ENCODE measurements at places on chromosomes 13 and 19. TPM values are rescaled to one million over a fixed set of nuclear protein-coding genes. Genes with fewer than 3 reads are reported as not detected.

Gene HOOK2
- 3.0 TPM for polyA plus RNA-seq

Gene ZNF880
- polyA plus RNA-seq = 40.4 TPM

Gene PRX
- polyA plus RNA-seq = 0.49 TPM

Gene ENOX1
- polyA plus RNA-seq = not detected

- H3K36me3 ChIP-seq = no peaks in the 10 kb centered on the region
- H3K27ac ChIP-seq = no peak overlapping the region
Observed at GRCh38 chr13:92122186-92122853, 723.9 kb downstream of the GPC5 start.

- H3K4me1 ChIP-seq = no peaks in the 10 kb centered on the region
- no peaks in the 10 kb centered on the region for H3K27me3 ChIP-seq
- DNase-seq = no peak
- H3K27ac ChIP-seq = no peak overlapping the region
- H3K4me3 ChIP-seq = no peak overlapping the region
Observed at GRCh38 chr19:16023146-16023915, 53.0 kb upstream of the TPM4 start.

DNA sequence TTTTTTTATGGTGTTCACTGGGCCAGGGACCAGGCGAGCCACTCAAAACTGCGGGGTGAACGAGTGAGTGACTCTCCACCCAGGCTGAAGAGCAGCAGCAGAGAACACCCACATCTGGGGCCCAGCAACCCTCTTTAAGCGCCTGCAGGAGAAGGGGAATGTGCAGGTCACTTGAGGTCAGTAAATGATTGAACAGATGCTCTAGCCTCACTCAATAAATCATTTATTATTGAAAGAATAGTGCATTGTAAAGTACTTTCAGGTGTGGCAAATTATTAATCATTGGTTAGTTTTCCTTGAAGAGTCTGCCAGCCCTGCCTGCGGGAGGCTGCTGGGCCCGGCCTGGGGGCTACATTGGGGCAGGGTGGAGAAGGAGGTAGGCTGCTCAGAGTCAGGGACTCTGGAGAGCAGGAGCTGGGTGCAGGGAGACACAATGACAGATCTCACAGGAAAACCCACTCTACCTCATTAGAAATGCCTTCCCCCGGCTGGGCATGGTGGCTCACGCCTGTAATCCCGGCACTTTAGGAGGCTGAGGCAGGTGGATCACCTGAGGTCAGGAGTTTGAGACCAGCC, 42.5 kb downstream of the ABCC4 start:
- no peak for DNase-seq
- H3K36me3 ChIP-seq = peaks cover 10% of the 10 kb centered on the region
- no peaks in the 10 kb centered on the region for H3K27me3 ChIP-seq
- no peak overlapping the region for H3K27ac ChIP-seq

DNA sequence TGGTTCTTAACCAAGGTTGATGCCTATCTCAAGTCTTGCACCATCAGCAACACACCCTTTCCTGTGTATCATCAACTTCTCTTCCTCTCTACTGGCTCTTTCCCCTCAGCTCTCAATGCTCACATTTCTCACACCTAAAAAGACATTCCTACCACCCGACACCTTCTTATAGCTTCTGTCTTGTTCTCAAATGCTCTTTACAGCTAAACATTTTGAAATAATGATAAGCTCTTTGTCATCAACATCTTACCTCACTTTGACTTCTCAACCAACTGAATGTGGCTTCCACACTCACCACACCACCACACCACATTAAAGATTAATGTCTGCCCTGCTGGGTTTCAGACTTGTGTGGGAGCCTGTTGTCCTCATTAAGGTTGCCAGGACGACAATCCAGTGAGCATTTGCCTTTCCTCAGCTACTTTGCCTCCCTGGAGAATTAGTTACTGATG, 67.8 kb downstream of the RXFP2 start:
- no peak overlapping the region for H3K27ac ChIP-seq
- H3K36me3 ChIP-seq = no peaks in the 10 kb centered on the region
- no peak overlapping the region for H3K4me3 ChIP-seq

DNA sequence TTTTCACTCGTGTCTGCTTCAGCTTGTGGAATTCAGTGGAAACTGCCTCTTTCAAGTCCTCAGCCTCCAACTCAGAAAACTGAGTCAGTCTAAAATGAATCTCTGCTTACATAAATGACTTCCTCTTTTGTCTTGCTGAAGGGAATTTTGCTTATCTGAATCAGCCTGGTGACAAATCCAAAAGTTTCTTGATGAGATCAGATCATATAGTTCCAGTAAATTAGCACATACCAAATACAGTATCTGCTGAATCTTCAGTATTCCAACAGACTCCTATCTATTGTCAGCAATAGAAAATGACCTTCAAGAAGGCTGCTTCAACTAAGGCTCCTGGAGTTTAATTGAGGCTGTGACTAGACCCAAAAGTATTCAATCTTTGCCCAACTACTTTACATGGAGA, 290.0 kb downstream of the MZT1 start:
- H3K36me3 ChIP-seq = no peaks in the 10 kb centered on the region
- H3K4me3 ChIP-seq = no peak overlapping the region
- no peaks in the 10 kb centered on the region for H3K4me1 ChIP-seq
- no peak for DNase-seq
- H3K27ac ChIP-seq = no peak overlapping the region

DNA sequence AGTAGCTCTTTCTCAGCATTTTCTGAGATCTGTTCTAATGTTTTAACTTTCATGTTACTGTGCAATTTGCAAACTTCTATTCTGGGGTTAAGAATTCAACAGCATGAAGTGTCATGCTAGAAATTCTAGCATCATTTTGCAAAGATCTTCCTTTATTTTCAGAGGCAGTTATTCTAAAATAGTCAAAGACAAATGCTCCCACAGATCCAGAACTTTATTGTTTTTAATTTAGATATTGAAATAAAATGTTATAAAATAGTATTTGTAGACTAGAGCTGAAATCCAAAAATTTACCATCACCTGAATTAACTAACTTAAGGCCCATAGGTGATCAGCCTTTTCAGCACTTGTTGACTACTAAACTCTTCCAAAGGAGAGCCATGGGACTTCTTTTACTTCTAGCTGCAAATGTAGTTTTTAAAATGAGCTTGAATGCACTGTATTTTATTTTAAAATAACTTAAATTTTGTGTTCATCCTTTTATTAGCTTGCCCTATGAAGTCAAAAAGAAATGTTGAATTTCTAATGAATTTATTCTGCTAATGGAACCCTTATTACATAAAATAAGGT, 3.2 kb downstream of the MAB21L1 start:
- H3K4me3 ChIP-seq = no peak overlapping the region
- no peak overlapping the region for H3K27ac ChIP-seq

GRCh38 chr19:6707658-6708018, 12.8 kb downstream of the C3 start:
- peaks cover 16% of the 10 kb centered on the region for H3K4me1 ChIP-seq
- peaks cover 34% of the 10 kb centered on the region for H3K27me3 ChIP-seq
- no peak for DNase-seq
- no peaks in the 10 kb centered on the region for H3K36me3 ChIP-seq

DNA sequence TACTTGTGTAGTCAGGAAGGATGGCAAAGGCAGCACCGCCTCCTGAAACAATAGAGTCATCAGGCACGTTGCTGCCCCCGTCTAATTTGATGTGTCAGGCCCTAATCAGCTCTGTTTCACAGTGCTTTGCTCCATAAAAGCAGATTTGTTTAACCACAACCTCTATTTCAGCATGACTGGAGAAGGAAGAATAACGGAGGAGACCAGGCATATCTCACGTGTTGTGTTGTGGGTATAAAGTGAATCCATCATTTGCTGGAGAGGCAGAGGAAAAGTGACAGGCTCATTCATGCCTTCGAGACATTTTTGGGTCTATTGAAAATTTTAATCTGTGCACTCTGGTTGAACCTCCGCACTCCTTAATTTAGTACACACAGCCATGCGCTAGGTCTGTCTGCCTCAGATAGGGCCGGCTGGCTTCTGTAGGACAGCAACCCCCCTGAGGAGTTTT, 940.4 kb upstream of the SLC10A2 start:
- H3K4me3 ChIP-seq = no peak overlapping the region
- no peaks in the 10 kb centered on the region for H3K4me1 ChIP-seq
- no peaks in the 10 kb centered on the region for H3K36me3 ChIP-seq

GRCh38 chr13:43428545-43429296, 358.1 kb downstream of the ENOX1 start:
- no peaks in the 10 kb centered on the region for H3K36me3 ChIP-seq
- no peak for DNase-seq
- H3K27ac ChIP-seq = no peak overlapping the region
- peaks cover 2% of the 10 kb centered on the region for H3K27me3 ChIP-seq
- no peaks in the 10 kb centered on the region for H3K4me1 ChIP-seq
- no peak overlapping the region for H3K4me3 ChIP-seq

DNA sequence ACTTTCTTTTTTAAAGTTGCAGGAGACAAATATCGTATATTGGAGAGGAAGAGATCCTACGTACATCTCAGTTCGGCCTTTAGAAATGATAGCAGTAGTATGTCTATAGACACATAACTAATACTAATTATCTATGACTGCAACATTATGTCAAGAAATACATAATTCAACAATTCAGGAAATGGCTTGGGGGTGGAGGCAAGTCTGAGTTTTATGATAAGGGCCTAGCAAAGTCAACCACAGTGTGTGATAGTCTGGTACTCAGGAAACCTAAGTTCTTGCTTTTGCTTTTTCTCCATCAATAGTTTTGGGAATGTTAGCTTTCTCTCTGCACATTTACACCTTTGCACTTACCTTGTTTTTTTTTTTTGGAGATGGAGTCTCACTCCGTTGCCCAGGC, 27.5 kb upstream of the OBI1 start:
- no peak overlapping the region for H3K27ac ChIP-seq
- peaks cover 27% of the 10 kb centered on the region for H3K27me3 ChIP-seq
- no peak for DNase-seq
- H3K4me1 ChIP-seq = no peaks in the 10 kb centered on the region

- peak overlapping the region; percentile 91 for H3K4me3 ChIP-seq
- no peaks in the 10 kb centered on the region for H3K27me3 ChIP-seq
- DNase-seq = peak; percentile 50
- H3K27ac ChIP-seq = peak overlapping the region; percentile 95
- H3K4me1 ChIP-seq = peaks cover 14% of the 10 kb centered on the region
Observed at GRCh38 chr13:33787051-33787591, 30.8 kb upstream of the RFC3 start.

DNA sequence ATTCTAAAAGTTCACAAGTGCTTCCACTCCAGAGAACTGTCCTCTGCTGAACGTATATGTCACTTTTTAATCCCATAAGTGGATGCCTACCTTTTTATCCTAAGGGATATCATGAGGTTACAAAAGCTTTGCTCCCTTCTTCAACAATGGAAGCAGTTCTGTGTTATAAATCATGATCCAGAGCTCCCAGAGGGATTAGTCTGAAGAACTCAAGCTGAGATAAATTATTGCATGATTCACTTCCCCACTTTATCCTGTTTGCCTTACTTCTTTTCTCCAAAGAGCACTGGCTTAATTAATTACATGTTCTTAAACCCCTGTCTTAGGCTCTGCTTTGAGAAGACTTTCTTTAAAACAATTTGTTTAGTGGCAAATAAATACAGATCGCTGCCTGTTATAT, 246.7 kb downstream of the PCDH17 start:
- no peaks in the 10 kb centered on the region for H3K36me3 ChIP-seq
- H3K27ac ChIP-seq = no peak overlapping the region
- no peaks in the 10 kb centered on the region for H3K4me1 ChIP-seq
- no peaks in the 10 kb centered on the region for H3K27me3 ChIP-seq
- no peak for DNase-seq
- H3K4me3 ChIP-seq = no peak overlapping the region

- peaks cover 18% of the 10 kb centered on the region for H3K27me3 ChIP-seq
- H3K4me3 ChIP-seq = no peak overlapping the region
- no peak for DNase-seq
- H3K27ac ChIP-seq = no peak overlapping the region
- no peaks in the 10 kb centered on the region for H3K4me1 ChIP-seq
Observed at GRCh38 chr19:53034948-53035675, 9.4 kb upstream of the ERVV-2 start.

- no peak overlapping the region for H3K27ac ChIP-seq
- H3K4me3 ChIP-seq = no peak overlapping the region
- H3K36me3 ChIP-seq = no peaks in the 10 kb centered on the region
- no peak for DNase-seq
Observed at GRCh38 chr19:5925830-5926427, 11.9 kb downstream of the CAPS start.

DNA sequence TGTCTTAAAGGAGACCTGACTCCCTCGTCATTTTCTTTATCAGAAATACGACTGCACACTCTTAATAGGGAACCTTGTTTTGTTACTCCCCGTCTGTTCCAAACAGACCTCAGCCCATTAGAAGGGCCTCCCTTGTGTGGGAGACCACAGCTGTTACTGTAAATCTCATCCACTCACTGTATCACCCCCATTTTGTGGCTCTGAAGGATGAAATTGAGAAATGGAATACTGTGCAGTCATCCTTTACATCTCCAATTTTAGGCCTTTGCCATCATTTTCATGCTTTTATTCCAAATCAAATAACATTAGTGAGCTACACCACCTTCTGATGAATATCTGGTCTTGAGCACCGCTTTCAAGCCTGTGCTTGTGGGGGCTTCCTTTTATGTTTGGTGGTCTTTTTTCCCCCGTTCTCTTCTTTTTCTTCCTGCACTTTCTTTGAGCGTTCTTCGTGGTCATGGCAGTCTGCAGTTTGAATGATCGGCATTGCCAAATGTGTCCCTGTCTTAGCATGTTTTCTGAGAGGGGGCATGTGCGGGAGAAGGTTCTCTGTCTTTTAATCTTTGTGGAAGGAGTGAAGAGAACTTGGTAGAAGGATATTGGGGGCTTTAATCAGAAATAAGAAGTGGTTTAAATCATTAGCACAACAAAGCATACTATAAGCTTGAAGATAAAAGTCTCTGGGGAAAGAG, 65.8 kb downstream of the GGACT start:
- H3K36me3 ChIP-seq = no peaks in the 10 kb centered on the region
- DNase-seq = no peak
- H3K4me1 ChIP-seq = peaks cover 7% of the 10 kb centered on the region
- H3K4me3 ChIP-seq = no peak overlapping the region
- no peak overlapping the region for H3K27ac ChIP-seq

DNA sequence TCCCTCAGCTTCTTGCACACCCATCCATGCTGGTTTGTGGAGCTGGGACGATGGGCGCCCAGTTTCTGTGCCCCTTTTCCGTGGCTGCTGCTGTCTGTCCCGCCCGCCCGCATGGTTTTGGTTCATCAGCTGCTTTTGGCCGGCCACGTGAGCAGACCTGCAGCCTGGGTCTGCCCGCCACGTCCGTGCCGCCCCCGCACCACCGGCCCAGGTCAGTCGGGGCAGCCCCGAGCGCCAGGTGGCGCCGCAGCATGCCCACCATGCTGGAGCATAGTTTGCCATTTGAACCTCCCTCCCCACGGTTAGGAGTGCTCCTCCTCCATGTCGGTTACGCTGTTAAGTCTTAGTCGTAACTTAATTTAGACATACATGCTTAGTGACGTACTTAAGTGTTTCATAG, 15.3 kb upstream of the RPS15 start:
- no peak overlapping the region for H3K4me3 ChIP-seq
- no peak overlapping the region for H3K27ac ChIP-seq
- peaks cover 76% of the 10 kb centered on the region for H3K36me3 ChIP-seq
- DNase-seq = no peak
- peaks cover 6% of the 10 kb centered on the region for H3K4me1 ChIP-seq
